ENCODE measurements at places on chromosomes 11 and 22.
A peak's percentile ranks its signal among the peaks of the same experiment; 100 is the strongest.

- H3K4me1 ChIP-seq = no peaks in the 10 kb centered on the region
- peaks cover 97% of the 10 kb centered on the region for H3K27me3 ChIP-seq
- no peak overlapping the region for H3K27ac ChIP-seq
- H3K36me3 ChIP-seq = no peaks in the 10 kb centered on the region
- H3K4me3 ChIP-seq = no peak overlapping the region
These were observed 13.5 kb upstream of the MRPL23 start for GRCh38 chr11:1933416-1934334.

- H3K27me3 ChIP-seq = no peaks in the 10 kb centered on the region
- no peak for DNase-seq
- peaks cover 28% of the 10 kb centered on the region for H3K4me1 ChIP-seq
These were observed 6.9 kb downstream of the TRABD start for GRCh38 chr22:50192436-50193204.

DNA sequence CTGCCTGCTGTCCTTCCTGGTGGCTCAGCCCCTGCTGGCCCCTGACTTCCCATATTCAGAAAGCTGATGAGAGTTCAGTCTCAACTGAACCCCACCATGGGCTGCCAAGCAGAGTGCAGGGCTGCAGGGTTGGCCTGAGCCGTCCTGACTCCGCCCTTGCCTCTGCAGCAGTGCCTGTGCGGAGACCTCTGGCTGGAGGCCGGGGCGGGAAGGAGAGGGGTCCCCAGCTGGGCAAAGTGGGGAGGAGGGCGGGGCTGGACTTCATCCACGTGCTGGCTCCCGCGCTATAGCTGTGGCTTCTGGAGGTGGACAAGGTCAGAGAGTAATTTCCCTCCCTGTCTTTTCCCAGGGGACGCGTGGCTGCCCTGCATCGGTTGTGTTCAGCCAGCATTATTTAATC lies 13.6 kb downstream of the GLB1L3 start:
- no peak overlapping the region for H3K4me3 ChIP-seq
- no peaks in the 10 kb centered on the region for H3K36me3 ChIP-seq
- H3K27ac ChIP-seq = no peak overlapping the region
- no peak for DNase-seq
- no peaks in the 10 kb centered on the region for H3K4me1 ChIP-seq
- H3K27me3 ChIP-seq = no peaks in the 10 kb centered on the region

GRCh38 chr11:110766316-110766715 lies 54.1 kb upstream of the ARHGAP20 start:
- H3K27me3 ChIP-seq = no peaks in the 10 kb centered on the region
- no peak overlapping the region for H3K27ac ChIP-seq

DNA sequence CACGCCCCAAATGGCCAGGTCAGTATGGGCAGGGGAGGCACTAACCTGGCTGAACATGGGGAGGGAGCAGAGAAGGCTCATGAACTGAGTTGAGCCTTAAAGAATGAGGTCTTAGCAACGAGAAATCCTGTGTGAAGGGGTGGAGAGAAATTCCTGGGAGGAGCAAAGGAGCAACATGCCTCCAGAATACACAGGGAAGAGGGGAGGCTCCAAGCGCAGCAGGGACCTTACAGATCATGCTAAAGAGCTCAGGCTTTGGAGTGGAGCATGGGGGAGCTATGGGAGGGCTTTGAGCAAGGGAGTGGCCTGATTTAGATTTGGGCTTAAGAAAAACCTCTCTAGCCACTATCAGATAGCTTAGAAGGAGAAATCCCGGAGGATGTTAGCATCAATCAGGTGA lies 88.1 kb downstream of the MN1 start:
- no peaks in the 10 kb centered on the region for H3K4me1 ChIP-seq
- no peak overlapping the region for H3K27ac ChIP-seq
- H3K27me3 ChIP-seq = peaks cover 52% of the 10 kb centered on the region
- DNase-seq = no peak
- no peak overlapping the region for H3K4me3 ChIP-seq

- no peak overlapping the region for H3K27ac ChIP-seq
- no peaks in the 10 kb centered on the region for H3K27me3 ChIP-seq
- DNase-seq = no peak
- H3K4me3 ChIP-seq = no peak overlapping the region
- H3K4me1 ChIP-seq = peaks cover 20% of the 10 kb centered on the region
These were observed 63.5 kb upstream of the ZC3H12C start for GRCh38 chr11:110029714-110030113.

DNA sequence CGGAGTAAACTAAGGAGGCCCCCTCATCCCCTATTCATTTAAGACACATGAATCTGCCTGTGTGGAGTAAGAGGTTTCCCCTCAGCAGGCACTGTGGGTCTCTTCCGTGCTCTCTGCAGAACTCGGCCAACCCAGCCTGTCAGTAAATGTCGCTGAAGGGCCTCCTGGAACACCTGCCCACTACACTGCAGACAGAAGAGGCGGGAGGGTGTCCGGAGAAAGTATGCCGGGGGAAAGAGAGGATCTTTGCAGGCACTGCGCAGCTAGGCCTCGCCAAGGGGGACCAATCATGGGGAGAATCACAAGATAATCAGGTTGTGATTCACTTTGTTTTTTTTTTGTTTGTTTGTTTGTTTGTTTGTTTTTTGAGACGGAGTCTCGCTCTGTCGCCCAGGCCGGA lies 110.8 kb downstream of the MORC2 start:
- no peak overlapping the region for H3K27ac ChIP-seq
- H3K27me3 ChIP-seq = 0 out of 2 replicates have a peak, but pooled peaks cover 4% of the 10 kb centered on the region
- no peaks in the 10 kb centered on the region for H3K4me1 ChIP-seq
- no peak overlapping the region for H3K4me3 ChIP-seq
- no peak for DNase-seq
- H3K36me3 ChIP-seq = no peaks in the 10 kb centered on the region

DNA sequence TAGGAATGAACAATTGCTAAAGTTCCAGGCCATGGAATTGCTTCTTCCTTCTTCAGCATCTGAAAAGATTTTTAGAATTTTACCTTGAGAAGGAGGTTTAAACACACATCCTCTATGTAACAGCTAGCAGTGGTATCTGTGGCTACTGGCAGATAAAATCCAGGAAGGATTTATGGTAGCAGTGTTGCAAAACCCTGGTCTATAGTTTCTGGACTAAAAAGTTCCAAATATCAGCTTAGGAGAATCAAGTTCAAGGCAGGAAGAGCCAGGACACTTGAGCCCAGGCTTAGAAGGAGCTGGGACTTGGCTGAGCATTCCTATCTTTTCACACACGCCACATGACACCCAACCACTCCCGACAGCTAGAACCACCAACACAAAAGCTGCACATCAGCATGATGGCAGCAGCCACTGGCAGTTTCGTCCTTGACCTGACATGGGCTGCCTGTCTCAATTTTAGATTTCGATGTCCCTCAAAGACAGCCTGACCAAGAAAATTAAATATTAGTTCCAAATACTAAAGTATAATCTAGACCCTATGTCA lies 14.1 kb downstream of the LARGE2 start:
- no peaks in the 10 kb centered on the region for H3K4me1 ChIP-seq
- no peak overlapping the region for H3K27ac ChIP-seq

DNA sequence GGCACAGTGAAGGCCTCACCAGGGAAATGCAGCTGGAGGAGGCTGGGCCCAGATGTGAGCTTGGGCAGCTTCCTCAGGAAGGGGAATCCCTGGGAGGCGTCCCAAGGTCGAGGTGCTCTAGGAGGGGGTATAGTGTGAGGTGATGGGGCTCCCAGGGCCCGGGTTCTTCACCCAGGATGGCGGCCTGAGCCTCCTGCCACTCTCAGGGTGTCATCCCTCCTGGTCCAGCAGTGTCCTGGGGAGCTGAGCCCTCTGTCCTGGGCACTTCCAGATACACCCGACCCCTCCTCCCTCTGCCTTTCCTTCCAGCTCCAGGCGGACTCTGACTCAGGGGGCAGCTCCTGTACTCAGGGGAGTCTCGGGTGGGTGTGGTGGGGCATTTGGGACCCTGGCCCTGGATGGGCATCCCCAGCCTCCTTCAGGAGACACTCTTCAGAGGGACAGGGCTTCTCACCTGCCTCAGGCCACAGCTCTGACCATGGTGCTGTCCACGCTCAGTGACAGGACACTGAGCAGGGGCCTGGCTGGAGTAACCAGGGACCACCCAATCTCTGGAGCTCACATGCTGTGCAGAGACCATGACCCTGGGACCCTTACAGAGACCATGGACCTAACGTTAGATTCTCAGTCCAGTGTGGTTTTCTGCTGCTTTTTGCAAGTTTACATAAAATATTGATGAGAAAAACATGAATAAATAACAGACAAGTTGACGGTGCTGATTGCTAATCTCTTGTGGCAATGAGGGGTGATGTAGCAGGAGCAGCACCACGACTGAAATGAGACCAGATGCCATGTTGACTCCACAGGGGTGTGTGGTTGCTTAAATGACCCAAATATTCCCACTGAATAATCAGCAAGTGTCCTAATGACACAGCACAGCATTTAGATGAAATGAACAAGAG lies 101.9 kb downstream of the GGTLC2 start:
- no peaks in the 10 kb centered on the region for H3K36me3 ChIP-seq
- H3K4me3 ChIP-seq = no peak overlapping the region
- DNase-seq = no peak

DNA sequence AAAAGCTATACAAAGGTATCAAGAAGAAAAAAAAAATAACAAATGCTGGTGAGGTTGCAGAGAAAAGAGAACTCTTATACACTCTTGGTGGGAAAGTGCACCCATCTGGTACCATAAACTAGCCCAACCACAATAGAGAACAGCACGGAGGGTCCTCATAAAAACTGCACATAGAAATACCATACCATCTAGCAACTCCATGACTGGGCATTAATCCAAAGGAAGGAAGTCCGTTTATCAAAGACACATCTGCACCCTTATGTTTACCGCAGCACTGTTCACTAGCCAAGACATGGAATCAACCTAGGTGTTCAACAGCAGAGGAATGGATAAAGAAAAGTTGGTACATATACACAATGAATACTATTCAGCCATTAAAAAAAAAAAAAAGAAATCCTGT lies 10.8 kb upstream of the CLDN5 start:
- no peaks in the 10 kb centered on the region for H3K4me1 ChIP-seq
- H3K27ac ChIP-seq = no peak overlapping the region
- no peaks in the 10 kb centered on the region for H3K27me3 ChIP-seq
- DNase-seq = no peak
- no peak overlapping the region for H3K4me3 ChIP-seq

GRCh38 chr11:94550513-94550912 lies 6.8 kb downstream of the FUT4 start:
- H3K27me3 ChIP-seq = no peaks in the 10 kb centered on the region
- no peak overlapping the region for H3K4me3 ChIP-seq
- H3K36me3 ChIP-seq = no peaks in the 10 kb centered on the region
- DNase-seq = no peak
- no peak overlapping the region for H3K27ac ChIP-seq

- no peaks in the 10 kb centered on the region for H3K36me3 ChIP-seq
- no peak for DNase-seq
- H3K27me3 ChIP-seq = no peaks in the 10 kb centered on the region
These were observed 704.3 kb downstream of the DLG2 start for GRCh38 chr11:84922836-84923235.

- 0 out of 2 replicates have a peak, but pooled peaks cover 11% of the 10 kb centered on the region for H3K27me3 ChIP-seq
- no peak overlapping the region for H3K4me3 ChIP-seq
These were observed 55.3 kb downstream of the CELSR1 start for GRCh38 chr22:46482056-46482675.

- DNase-seq = no peak
- H3K27ac ChIP-seq = no peak overlapping the region
- H3K4me3 ChIP-seq = no peak overlapping the region
- H3K4me1 ChIP-seq = no peaks in the 10 kb centered on the region
- peaks cover 82% of the 10 kb centered on the region for H3K27me3 ChIP-seq
- H3K36me3 ChIP-seq = no peaks in the 10 kb centered on the region
These were observed 14.6 kb downstream of the MN1 start for GRCh38 chr22:27786965-27787364.

- H3K36me3 ChIP-seq = no peaks in the 10 kb centered on the region
- H3K4me1 ChIP-seq = peaks cover 10% of the 10 kb centered on the region
- DNase-seq = no peak
- no peaks in the 10 kb centered on the region for H3K27me3 ChIP-seq
- peak overlapping the region; percentile 96 for H3K4me3 ChIP-seq
- H3K27ac ChIP-seq = peak overlapping the region; percentile 28
These were observed 559 bp downstream of the SNX19 start for GRCh38 chr11:130915603-130916237.

GRCh38 chr11:20351136-20351535 lies 12.4 kb upstream of the HTATIP2 start:
- H3K27ac ChIP-seq = no peak overlapping the region
- no peak for DNase-seq
- H3K36me3 ChIP-seq = no peaks in the 10 kb centered on the region

GRCh38 chr11:130583801-130584211 lies 135.4 kb downstream of the ADAMTS15 start:
- no peak overlapping the region for H3K4me3 ChIP-seq
- H3K4me1 ChIP-seq = peaks cover 23% of the 10 kb centered on the region
- H3K27me3 ChIP-seq = no peaks in the 10 kb centered on the region
- no peak for DNase-seq
- H3K27ac ChIP-seq = no peak overlapping the region

- H3K27ac ChIP-seq = no peak overlapping the region
- no peak overlapping the region for H3K4me3 ChIP-seq
- DNase-seq = no peak
- no peaks in the 10 kb centered on the region for H3K4me1 ChIP-seq
- no peaks in the 10 kb centered on the region for H3K36me3 ChIP-seq
- H3K27me3 ChIP-seq = no peaks in the 10 kb centered on the region
These were observed 66.6 kb downstream of the GALNT18 start for GRCh38 chr11:11555208-11555607.

DNA sequence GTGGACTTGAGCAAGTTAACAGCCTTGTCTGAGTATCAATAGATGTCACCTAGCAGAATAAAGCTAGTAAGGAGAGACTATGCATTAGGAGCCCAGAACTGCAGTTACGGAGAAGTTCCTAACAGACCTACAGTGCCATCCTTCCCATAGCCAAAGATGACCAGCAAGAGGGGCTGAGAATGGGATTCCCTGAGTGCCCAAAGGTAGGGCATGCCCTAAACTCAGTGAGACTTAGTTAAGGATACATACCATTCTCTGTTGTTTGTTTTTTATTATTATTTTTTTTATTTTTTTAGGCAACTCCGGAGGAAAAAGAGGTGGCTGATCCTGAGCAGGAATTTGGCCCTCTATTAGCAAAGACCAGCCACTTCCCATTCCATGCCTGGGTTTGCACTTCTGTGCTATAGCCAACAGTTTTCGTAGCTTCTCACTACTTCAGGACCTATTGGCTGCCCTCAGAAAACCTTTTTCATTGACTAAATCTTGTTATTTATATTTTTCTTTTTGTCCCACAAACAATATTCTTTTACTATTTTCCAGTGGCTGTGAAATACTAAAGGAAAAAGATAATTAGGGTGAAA lies 33.3 kb upstream of the CCDC34 start:
- DNase-seq = no peak
- H3K4me3 ChIP-seq = no peak overlapping the region
- no peaks in the 10 kb centered on the region for H3K27me3 ChIP-seq
- H3K27ac ChIP-seq = no peak overlapping the region
- H3K36me3 ChIP-seq = no peaks in the 10 kb centered on the region

- no peaks in the 10 kb centered on the region for H3K27me3 ChIP-seq
- H3K27ac ChIP-seq = no peak overlapping the region
- H3K4me3 ChIP-seq = no peak overlapping the region
- H3K4me1 ChIP-seq = peaks cover 24% of the 10 kb centered on the region
These were observed 3.4 kb upstream of the NUDT8 start for GRCh38 chr11:67632982-67633755.
